ENCODE measurements at places on chromosomes 2 and 18. TPM values are rescaled to one million over a fixed set of nuclear protein-coding genes. Genes with fewer than 3 reads are reported as not detected.

ADD2 gene
- total RNA-seq, result 0.95 TPM

TLX2 gene
- 0.12 TPM for total RNA-seq

SERPINB10 gene
- not detected for total RNA-seq

CD8B2 gene
- total RNA-seq, result 0.09 TPM

KCNG2 gene
- not detected for total RNA-seq

DNA sequence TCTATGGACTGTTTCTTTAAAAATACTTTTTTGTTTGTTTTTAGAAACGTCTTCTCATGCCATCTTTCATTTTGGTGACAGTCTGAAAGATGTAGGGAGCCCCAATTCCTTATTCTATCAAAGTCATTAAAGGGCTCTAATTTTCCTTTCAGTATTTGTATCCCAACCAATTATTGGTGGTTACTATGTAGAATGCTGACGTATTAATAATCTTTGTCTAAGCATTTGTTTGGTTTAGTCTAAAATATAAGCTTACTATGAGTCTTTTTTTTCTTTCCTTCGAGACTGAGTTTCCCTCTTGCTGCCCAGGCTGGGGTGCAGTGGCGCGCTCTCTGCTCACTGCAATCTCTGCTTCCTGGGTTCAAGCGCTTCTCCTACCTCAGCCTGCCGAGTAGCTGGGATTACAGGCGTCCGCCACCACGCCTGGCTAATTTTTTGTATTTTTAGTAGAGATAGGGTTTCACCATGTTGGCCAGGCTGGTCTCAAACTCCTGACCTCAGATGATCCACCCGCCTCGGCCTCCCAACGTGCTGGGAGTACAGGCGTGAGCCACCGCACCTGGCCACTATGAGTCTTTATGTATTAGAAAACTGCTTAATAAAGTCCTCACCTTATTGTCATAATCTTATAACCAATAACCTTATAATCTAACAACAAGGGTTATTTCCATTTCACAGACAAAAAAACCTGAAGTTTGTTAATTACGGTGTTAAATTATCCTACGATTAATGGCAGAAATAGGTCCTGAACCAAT is 849 bp upstream of the VRK2 start:
- no peak for DNase-seq

- no peak for DNase-seq
These were observed 1.0 kb downstream of the ZNF532 start for GRCh38 chr18:58865701-58866065.

GRCh38 chr2:19762142-19762541 is 139.6 kb downstream of the TTC32 start:
- DNase-seq, result no peak

- DNase-seq, result no peak
These were observed 200.3 kb downstream of the PRKCE start for GRCh38 chr2:45851576-45852304.

DNA sequence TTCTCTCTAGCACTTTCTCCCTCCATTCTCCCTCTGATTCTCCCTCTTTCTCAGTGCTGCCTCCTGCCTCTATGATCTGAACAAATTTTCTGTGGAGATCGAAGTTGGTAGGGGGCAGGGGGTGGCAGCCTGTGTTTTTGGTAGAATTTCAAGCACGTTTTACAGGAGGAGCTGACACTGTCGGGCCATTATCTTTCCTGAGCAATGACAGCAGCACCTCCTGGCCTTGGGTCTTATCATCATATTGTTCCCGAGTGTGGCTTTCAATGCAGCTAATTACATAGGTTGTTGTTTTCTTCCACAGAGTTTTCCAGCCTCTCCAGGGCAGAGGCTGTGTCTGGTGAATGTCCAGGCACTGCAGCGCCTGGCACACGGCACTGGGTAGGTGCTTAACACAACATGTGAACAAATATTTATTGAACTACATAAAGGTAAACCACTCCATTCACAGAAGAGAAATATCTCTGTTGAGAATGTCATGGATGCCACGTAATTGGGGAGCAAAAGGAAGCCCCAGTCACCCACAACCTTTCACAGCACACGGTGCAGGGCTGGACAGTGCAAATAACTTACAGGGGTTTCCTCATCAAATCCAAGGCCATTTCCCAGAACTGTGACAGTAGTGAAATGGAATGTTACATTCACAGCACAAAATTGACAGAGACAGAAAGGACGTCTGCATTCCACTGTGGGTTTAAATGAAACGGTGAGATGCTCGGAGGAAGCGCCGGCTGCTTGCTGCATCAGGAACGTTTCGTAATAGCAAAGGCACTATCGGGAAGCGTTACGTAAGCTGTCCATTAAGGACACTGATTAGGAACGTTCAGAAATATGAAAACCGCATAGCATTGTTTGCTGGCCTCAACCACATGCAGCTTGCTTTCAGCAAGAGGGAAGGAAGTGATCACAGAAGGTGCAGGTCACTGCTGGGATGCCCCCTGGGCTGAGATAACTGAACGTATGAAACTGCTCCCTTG is 6.5 kb upstream of the KCNG2 start:
- DNase-seq, result peak; percentile 29

DNA sequence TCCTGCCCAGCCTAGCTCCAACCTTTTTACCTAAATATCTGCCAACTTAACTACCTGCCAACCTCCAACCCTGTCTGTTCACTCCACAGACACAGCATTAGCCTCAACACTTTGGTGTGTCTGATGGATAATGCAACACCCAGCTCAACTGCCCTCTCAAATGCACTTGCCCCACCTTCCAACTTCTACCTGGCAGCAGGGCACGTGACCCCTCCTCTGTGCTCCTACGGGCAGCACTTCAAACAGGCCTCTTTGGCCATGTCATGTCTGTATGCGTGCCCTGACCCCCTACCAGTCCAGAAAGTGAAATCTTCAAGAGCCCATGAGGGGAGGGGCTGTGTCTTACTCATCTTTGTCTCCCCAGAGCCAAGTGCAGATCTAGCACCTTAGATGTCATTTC is 25.5 kb downstream of the RNF149 start:
- no peak for DNase-seq

DNA sequence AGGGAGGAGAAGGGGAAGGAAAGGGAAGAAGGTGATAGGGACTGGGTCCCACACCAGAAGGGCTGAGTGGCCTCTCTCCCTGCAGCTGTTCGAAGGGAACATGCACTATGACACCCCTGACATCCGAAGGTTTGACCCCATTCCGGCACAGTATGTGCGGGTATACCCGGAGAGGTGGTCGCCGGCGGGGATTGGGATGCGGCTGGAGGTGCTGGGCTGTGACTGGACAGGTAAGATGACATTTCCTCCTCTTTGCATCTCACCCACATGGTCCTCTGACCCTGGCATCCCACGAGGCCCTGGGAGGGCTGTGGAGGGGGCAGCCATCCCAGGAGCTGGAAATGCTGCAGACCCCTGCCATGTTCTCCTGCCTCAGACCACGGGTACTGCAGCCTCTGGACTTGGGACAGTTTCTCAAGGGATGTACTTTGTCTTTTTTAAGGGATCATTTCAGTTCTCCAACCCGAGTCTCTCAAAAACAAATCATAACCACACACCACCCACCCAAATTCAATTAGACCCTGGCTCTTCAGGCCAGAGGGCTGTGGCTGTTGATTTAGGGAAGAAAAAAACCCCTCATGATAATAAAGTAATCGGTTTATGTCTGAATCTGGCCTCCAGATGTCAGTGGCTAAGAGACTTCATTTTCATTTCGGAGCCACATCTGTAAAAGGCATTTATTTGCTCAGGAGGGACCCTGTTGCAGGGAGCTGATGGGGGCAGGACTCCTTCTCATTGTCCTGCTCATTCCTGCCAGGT is 63.5 kb downstream of the NRP2 start:
- DNase-seq, result no peak

GRCh38 chr2:96687711-96688640 is 45.4 kb downstream of the FER1L5 start:
- DNase-seq, result no peak

- DNase-seq, result no peak
These were observed 25.1 kb upstream of the GPR75 start for GRCh38 chr2:53884883-53885282.

Data from mucosa of gallbladder (tissue), 1 donor.